Activated CD4-positive, alpha-beta T cell treated with anti-CD3 and anti-CD28 coated beads, Interleukin-2, amount 10 ng/mL, durations not matched to agents 24 days and 14 days (primary cell): ENCODE measurements at places on chromosomes 4 and X. TPM values are rescaled to one million over a fixed set of nuclear protein-coding genes. Genes with fewer than 3 reads are reported as not detected.

The HERC3 gene
- 18.8 and 18.9 TPM in 2 replicates for total RNA-seq

The RXFP1 gene
- not detected in 2 replicates for total RNA-seq

The TMSB15A gene
- total RNA-seq, result 0.31 TPM in 1 of 2 replicates, not detected in the other

DNA sequence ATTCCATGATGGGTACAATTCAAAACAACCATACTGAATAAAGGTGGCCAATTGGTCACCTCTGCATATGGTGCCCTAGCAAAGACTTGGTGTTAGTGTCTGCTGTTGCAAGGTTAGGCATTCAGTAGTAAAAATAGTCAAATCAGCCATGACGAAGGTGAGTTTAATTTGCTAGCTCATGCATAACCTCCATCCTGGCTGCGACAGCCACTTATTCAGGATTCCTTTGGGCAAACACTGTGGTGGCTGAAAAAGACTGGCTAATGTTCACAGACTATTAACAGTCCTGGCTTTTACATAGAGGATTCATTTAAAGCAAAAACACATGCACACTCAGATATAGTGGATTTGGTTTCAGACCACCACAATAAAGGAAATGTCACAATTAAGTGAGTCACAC is 34.8 kb upstream of the MAP9 start:
- no peak overlapping the region for H3K4me3 ChIP-seq
- H3K27me3 ChIP-seq, result peaks cover 2% of the 10 kb centered on the region
- DNase-seq, result no peak
- H3K4me1 ChIP-seq, result no peaks in the 10 kb centered on the region
- no peaks in the 10 kb centered on the region for H3K36me3 ChIP-seq
- no peak overlapping the region for H3K27ac ChIP-seq

GRCh38 chr4:151575646-151576045 is 166.7 kb downstream of the FHIP1A start:
- no peak overlapping the region for H3K4me3 ChIP-seq
- no peak overlapping the region for H3K27ac ChIP-seq
- H3K27me3 ChIP-seq, result peaks cover 16% of the 10 kb centered on the region
- no peaks in the 10 kb centered on the region for H3K36me3 ChIP-seq
- H3K4me1 ChIP-seq, result no peaks in the 10 kb centered on the region
- DNase-seq, result no peak

DNA sequence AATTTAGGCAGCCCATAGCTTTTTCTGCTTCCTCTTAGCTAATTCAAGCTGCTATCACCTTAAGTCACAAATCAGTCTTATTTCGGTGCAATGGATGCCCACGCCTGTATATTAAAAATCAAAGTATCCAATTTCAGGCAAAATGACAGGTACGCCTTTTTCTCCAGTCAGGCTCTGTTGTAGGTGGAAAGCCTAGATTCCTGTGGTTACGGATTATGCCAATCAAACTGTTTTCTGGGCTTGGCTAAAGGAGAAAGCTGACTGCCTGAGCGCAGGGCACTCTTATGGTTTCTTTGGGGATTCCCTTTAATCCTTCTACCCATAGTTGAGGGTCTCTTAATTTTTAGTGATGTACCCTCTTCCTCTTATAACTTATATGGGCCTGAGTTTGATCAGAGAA is 550.5 kb downstream of the PDHA2 start:
- no peaks in the 10 kb centered on the region for H3K4me1 ChIP-seq
- DNase-seq, result no peak
- no peaks in the 10 kb centered on the region for H3K27me3 ChIP-seq
- no peak overlapping the region for H3K4me3 ChIP-seq
- no peaks in the 10 kb centered on the region for H3K36me3 ChIP-seq

- H3K27me3 ChIP-seq, result no peaks in the 10 kb centered on the region
- H3K4me1 ChIP-seq, result no peaks in the 10 kb centered on the region
- no peaks in the 10 kb centered on the region for H3K36me3 ChIP-seq
- no peak overlapping the region for H3K27ac ChIP-seq
- DNase-seq, result no peak
These were observed 73.8 kb downstream of the MFAP3L start for GRCh38 chr4:169952236-169953002.

DNA sequence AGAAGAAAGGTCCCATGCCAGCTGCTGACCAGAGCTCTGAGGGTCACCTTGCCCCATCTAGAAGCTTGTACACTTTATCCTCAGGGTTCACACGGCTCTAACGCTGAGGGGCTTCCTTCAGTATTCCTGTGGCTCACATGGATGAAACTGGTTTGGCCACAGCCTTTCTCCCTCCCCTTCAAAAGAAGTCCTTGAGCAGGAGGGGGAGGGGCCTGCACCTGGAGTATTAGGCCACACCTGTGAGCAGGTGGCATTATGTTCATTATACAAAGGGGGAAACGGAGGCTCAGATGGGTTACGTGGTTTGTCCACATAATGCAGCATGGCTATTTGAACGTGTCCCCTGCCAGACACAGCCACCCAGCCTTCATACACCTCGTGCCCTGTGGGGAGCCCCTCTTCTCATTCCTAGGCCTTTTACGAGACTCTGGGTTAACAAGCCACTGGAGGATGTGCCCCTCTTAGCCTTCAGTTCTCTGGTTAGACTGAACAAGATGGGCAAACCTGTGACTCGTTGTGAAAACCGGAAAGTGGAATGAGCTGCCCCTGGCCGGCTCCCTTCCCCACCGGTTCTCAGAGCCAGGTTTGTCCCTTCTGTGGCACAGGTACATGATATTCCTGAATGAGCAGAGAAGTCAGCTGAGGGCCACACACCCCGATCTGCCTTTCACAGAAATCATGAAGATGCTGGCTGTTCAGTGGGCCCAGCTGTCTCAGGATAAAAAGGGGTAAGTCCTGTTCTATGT is 27.2 kb upstream of the JAKMIP1 start:
- H3K27me3 ChIP-seq, result peaks cover 24% of the 10 kb centered on the region
- no peaks in the 10 kb centered on the region for H3K36me3 ChIP-seq
- no peak for DNase-seq
- H3K4me3 ChIP-seq, result no peak overlapping the region

DNA sequence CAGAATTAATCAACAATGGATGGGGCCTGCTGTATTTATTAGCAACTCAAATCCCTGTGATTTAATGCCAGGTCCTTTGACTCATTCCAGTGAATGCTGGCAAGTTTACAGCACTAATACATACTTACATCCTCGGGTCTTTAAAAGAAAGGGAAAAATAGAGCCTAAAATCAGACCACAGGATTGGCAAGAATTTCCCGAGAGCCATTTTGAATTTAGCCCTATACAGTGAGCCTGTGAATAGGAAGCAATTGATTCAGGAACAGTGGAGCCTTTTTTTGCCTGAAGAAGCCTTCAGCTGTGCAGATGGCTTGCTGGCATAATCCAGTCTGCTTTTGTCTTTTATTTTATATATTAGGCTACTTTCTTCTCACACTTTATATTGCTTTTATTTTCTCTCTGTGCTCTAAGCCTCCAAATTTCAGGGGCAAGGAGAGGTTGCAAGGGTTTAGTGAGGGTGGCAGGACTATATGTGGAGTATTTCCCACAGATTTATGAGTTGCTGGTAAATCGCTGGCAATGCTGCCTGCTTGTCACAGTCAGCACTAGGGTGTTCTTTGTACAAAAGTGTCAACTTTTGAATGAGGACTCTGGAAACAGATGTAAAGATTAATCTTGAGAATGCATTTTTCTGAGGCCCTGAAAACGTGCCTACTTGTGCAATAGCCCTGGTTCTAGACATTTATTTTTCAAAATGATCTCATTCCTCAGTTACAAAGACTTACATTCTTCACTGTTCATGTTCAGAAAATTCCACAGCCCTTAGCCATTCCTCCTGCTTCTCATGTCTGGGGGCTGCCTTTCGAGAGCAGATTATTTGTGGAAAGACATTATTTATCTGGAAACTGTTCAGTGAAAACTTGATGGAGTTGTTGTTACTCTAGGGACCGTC is 303.5 kb downstream of the SPRY1 start:
- no peak for DNase-seq
- H3K27ac ChIP-seq, result no peak overlapping the region
- H3K4me1 ChIP-seq, result no peaks in the 10 kb centered on the region
- peaks cover 14% of the 10 kb centered on the region for H3K27me3 ChIP-seq
- H3K36me3 ChIP-seq, result no peaks in the 10 kb centered on the region

DNA sequence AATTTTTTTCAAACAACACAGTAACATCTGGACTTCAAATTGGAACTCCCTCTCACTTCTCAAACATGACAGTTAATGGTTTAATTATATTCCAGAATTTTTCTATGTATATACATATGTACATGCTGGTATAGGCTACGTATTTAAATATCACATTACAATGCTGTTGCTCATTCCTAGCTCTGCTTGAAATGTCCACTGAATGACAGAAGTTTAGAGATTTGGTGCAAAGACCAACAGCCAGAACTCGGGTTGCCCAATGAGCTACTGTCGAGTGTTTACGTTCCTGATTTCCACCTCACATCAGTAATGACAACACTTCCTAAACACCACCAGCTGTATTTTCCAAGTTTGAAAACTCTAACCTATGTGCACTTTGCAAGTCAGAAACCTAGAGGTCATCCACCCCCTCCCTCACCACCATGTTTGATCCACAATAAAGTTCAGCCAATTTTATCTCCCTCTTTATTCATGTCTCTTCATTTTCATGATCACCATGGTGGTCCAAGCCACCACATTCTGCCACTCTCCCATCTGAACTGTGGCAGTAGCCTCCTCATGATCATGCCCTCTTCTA is 49.3 kb upstream of the RPL34 start:
- H3K36me3 ChIP-seq, result no peaks in the 10 kb centered on the region
- H3K27ac ChIP-seq, result peak overlapping the region; percentile 13
- H3K4me1 ChIP-seq, result peaks cover 14% of the 10 kb centered on the region
- H3K4me3 ChIP-seq, result no peak overlapping the region
- peaks cover 1% of the 10 kb centered on the region for H3K27me3 ChIP-seq

DNA sequence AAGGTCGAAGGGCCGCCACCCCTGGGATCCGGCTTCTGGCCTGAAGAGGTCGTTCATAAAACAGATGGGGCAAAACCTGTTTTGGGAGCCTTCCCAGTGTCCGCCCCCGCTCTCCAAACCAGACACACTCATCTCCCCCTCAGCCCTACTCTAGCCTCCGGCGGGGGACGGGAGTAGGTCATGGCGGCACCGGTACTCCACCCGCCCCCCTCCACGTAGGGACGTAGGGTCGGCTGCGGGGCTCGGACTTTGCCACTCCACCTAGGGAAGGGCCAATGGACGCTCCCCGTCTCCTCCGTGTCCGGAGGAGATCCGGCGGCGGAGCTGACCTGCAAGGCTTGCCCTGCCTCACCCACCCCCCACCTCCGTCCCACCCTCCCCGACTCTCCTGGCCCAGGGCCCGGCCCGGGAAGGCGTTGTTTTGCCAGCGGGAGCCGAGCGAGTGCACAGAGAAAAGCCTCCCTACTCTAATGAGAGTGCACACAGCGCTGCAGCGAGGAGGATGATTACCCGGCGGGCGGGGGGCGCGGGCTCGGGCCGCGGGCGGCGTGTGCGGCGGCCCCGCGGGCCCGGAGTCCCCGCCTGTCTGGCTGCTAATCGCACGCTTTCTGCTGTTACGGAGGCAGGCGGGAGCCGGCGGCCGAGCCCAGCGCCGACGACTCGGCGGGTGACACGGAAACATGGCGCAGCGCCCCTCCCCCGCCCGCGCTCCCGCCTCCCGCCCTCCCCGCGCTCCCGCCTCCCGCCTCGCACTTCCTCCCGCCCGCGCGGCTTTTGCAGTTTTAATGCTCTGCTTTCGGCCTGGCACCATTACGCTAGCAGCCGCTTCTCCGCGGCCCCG is 8.3 kb upstream of the BCOR start:
- peak; percentile 90 for DNase-seq
- H3K27ac ChIP-seq, result peak overlapping the region; percentile 85
- peaks cover 6% of the 10 kb centered on the region for H3K4me1 ChIP-seq
- no peaks in the 10 kb centered on the region for H3K36me3 ChIP-seq
